Skeletal muscle tissue (tissue), 5 donors: ENCODE measurements at places on chromosomes 6 and 20. TPM values are rescaled to one million over a fixed set of nuclear protein-coding genes. Genes with fewer than 3 reads are reported as not detected.

The DNAH8 gene
- 14.6 TPM for total RNA-seq

The CST9L gene
- total RNA-seq = not detected

The IYD gene
- not detected for total RNA-seq

The CCN2 gene
- total RNA-seq = 29.7 TPM

The CENPW gene
- total RNA-seq = 4.2 TPM

The DYNLT2 gene
- 0.52 TPM for total RNA-seq

The PSMA7 gene
- total RNA-seq = 121 TPM

The RAET1E gene
- 1.0 TPM for total RNA-seq

The OOEP gene
- not detected for total RNA-seq

The HSPA1L gene
- 5.2 TPM for total RNA-seq

The ATXN1 gene
- 30.8 TPM for total RNA-seq

The MGME1 gene
- 6.8 TPM for total RNA-seq

The MUC22 gene
- not detected for total RNA-seq

The FLRT3 gene
- total RNA-seq = 9.4 TPM

The PPP1R3G gene
- total RNA-seq = 2.1 TPM

The PRR18 gene
- total RNA-seq = 0.52 TPM

The IL17A gene
- not detected for total RNA-seq

The MYL9 gene
- 5.7 TPM for total RNA-seq

The SLC22A16 gene
- 1.0 TPM for total RNA-seq

The FOXQ1 gene
- not detected for total RNA-seq

The TNF gene
- not detected for total RNA-seq

The SLC24A3 gene
- total RNA-seq = 15.7 TPM

The IER3 gene
- total RNA-seq = 4.2 TPM

The PTCHD4 gene
- 0.52 TPM for total RNA-seq

The ADGB gene
- not detected for total RNA-seq

The ZBP1 gene
- under 0.01 TPM for total RNA-seq

The FAM83D gene
- total RNA-seq = 4.2 TPM
